Thymus (tissue), 14 donors: ENCODE measurements at places on chromosomes 11 and 22.

GRCh38 chr11:123654566-123655081 is at the start of gene SCN3B:
TSS of gene SCN3B (minus strand) at chr11:123654624. CDS start at chr11:123653801, 823 bp downstream.
- no peaks in the 10 kb centered on the region for H3K36me3 ChIP-seq
- peak within 1 kb of the TSS; percentile 37 for H3K4me3 ChIP-seq
- peaks cover 7% of the 10 kb centered on the region for H3K4me1 ChIP-seq
- H3K27ac ChIP-seq: no peak within 1 kb of the TSS

DNA sequence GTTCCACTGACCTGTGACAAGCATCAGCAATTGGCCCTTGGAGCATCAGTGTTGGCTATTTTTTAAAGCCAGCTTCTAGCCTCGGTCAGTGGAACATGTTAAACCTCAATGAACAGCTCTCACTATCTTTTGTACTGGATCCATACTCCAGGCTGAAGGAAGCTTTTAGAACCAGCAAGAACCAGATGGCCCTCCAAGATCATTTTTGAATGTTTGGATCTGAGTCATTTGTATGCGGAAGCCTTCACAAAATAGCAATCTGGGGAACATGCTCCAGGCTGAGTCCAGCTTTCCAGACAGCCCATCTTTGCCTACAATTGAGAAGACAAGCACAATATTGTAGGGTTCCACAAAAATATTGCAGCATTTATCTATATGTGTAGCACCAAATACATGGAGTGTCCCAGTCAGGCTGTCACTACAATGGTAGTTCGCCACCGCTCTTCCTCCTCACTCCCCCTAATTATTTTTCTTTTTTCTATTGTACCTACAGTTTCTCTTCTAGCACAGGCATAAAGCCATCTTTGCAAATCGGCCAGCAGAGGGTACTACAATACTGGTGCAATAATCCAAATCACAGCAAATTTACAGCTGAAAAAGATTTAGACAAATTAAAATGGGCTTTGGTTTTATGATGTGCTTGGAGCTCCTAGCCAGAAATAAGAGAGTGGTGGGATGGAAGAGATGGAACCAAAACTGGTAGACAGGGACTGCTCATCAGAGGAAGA is 177.4 kb upstream of the BLID start:
- DNase-seq: no peak
- no peak overlapping the region for H3K27ac ChIP-seq
- no peaks in the 10 kb centered on the region for H3K27me3 ChIP-seq
- H3K4me1 ChIP-seq: no peaks in the 10 kb centered on the region
- no peak overlapping the region for H3K4me3 ChIP-seq
- H3K36me3 ChIP-seq: no peaks in the 10 kb centered on the region

DNA sequence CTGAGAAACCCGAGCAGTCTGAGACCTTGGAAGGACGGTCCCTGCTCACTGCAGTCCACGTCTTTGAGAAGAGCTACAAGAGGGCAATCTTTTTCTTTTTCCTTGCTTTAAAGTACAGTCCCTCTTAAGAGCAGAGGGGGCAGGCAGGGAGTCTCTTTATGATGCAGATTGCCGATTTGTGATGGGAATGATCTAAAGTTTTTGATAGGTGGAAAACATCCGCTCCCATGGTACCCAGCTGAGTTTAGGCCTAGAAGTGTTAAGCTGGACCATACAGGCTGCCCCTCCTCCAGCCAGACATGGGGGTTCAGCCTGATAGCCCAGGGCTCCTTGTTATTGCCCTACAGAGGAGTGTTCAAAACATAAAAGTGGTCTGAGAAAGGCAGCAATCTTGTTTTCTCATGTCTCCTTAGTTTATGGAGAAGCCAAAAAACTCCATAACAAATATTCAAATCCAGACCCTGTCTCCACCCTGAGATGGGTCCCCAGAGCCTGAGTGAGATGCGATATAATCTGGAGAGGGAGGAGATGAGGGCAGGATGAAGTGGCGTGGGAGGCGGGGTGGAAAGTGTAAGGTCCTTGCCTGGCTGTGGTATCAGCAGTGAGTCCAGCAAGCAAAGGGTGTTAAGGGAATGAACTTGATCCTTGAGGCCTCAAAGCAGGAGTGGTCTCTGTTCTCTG is 135.1 kb downstream of the FDX1 start:
- no peaks in the 10 kb centered on the region for H3K27me3 ChIP-seq
- no peak overlapping the region for H3K27ac ChIP-seq
- no peak overlapping the region for H3K4me3 ChIP-seq
- DNase-seq: no peak
- H3K4me1 ChIP-seq: no peaks in the 10 kb centered on the region

DNA sequence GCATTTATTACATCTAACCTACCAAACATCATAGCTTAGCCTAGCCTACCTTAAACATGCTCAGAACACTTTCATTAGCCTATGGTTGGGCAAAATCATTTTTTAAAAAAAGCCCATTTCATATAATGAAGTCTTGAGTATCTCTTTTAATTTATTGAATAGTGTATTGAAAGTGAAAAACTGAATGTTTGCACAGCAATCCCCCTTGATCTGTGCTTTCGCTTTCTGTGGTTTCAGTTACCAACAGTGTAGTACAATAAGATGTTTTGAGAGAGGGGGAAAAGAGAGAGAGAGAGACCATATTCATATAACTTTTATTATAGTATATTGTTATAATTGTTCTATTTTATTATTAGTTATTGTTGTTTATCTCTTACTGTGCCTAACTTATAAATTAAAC is 8.4 kb upstream of the MAP6 start:
- no peaks in the 10 kb centered on the region for H3K27me3 ChIP-seq
- no peaks in the 10 kb centered on the region for H3K4me1 ChIP-seq

GRCh38 chr22:28333088-28333487 is 346.6 kb downstream of the TTC28 start:
- H3K4me1 ChIP-seq: no peaks in the 10 kb centered on the region
- no peak overlapping the region for H3K4me3 ChIP-seq
- no peaks in the 10 kb centered on the region for H3K27me3 ChIP-seq
- H3K27ac ChIP-seq: no peak overlapping the region
- H3K36me3 ChIP-seq: no peaks in the 10 kb centered on the region

- no peak for DNase-seq
- no peaks in the 10 kb centered on the region for H3K27me3 ChIP-seq
- no peaks in the 10 kb centered on the region for H3K36me3 ChIP-seq
- no peak overlapping the region for H3K4me3 ChIP-seq
- H3K4me1 ChIP-seq: no peaks in the 10 kb centered on the region
These were observed 483.3 kb upstream of the ARHGAP42 start for GRCh38 chr11:100203789-100204188.

DNA sequence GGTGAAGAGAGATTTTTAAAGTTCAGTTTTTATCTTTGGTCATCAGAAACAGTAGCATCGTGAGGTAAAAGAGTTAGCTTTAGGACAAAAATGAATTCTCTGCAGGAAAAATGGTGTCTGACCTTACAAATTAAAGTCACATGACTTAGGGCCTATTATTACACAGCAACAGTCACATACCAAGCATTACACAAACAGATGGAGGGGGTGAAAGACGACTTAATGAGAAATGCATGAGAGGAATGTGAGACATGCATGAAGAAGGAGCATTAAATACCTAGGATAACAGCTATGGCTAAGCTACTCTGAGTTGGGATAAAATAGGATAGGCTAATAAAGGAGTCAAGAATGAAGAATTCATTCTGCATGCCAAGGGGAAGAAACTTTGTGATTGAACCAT is 77.5 kb downstream of the BLID start:
- H3K27ac ChIP-seq: no peak overlapping the region
- no peak for DNase-seq
- H3K4me1 ChIP-seq: no peaks in the 10 kb centered on the region
- no peaks in the 10 kb centered on the region for H3K27me3 ChIP-seq
- no peaks in the 10 kb centered on the region for H3K36me3 ChIP-seq

DNA sequence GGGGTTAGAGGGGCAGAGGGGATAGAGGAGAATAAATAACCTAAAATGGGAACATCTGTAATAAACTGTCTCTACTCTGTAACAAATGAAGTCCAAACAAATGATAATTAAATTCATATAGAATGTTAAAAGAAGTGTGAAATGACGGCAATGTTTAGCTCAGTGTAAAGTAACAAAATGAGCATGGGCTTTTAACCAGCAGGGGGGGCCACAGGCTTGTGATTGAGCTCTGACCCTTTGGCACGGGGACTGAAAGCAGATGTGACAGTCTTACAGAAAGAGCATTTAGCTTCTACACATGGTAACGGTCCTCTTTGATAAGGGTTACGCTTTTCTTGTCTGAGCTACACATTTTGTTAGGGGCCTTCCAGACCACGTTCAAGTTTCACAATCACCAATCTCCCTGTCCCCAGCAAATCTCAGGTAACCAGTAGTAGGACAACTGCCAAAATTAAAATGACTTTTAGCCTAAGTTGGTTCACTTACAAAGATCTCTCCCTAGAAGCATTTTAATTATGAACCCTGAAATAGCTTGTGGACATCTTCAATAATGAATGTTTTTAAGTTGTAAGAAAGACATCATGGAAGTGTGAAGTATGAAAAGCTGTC is 262.5 kb downstream of the DCDC1 start:
- no peaks in the 10 kb centered on the region for H3K27me3 ChIP-seq
- H3K4me1 ChIP-seq: no peaks in the 10 kb centered on the region
- no peak overlapping the region for H3K4me3 ChIP-seq
- peak; percentile 10 for DNase-seq

DNA sequence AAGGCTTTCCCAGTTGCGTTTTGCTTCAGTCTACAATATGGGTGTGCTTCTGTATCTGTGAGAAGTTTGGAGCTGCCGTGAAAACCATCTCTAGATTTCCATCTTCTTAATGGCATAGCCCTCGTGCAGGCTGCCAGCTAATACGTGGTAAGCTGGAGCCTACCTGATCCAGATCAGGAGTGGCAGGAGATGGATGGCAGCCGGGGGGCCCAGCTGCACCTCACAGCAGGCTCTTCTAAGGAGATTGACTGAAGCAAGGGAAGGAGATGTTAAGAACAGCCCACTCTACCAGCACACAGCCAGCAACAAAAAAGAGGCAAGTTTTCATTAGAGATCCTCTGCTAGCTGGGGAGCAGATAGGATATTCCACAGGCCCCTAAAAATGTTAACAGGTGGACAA is 115.5 kb downstream of the MSANTD4 start:
- H3K4me1 ChIP-seq: no peaks in the 10 kb centered on the region
- no peak overlapping the region for H3K27ac ChIP-seq
- H3K4me3 ChIP-seq: no peak overlapping the region
- H3K36me3 ChIP-seq: no peaks in the 10 kb centered on the region
